Activated CD8-positive, alpha-beta memory T cell treated with anti-CD3 and anti-CD28 coated beads for 1 hour (primary cell): ENCODE measurements at places on chromosomes 16 and 17.

DNA sequence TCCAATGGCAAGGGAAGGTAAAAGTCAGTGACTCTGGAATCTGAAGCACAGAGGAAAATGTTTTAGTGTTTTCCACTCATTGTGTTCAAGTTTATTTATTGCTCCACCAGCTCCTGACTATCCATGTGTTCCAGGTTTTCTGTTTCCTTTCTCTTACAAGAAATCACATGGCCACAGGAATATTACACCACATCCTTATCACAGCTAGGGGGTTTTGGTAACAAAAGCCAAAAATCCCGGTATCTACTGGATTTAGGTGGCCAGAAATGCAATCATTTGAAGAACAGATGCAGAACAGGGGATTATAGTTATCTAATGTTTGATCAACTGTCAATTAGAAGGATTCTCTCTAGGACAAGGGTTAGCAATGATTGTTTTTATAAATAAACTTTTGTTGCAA lies 47.9 kb downstream of the STH start:
- DNase-seq, result no peak

DNA sequence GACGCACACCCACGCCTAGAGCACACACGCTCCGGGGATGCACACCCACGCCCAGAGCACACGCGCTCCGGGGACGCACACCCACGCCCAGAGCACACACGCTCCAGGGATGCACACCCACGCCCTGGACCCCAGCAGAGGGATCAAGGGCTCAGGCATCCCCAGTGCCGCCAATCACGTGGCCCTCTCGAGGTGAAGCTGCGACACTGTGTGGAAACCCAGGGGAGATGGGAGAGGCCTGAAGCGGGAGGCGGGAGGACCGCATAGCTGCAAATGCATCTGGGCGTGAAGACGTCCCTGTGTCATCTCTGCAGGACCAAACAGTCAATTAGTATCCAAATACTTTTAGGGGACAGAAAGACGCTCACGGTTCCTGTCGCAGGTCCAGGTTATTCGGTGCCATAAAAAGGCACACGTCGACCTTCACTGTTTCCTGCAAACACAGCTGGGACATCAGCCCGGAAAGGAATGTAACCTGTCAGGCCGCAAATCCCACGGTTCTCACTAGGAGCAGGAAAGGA lies 56.4 kb downstream of the TBC1D16 start:
- DNase-seq, result no peak

GRCh38 chr17:20066253-20066652 lies 57.1 kb downstream of the SPECC1 start:
- DNase-seq, result no peak

DNA sequence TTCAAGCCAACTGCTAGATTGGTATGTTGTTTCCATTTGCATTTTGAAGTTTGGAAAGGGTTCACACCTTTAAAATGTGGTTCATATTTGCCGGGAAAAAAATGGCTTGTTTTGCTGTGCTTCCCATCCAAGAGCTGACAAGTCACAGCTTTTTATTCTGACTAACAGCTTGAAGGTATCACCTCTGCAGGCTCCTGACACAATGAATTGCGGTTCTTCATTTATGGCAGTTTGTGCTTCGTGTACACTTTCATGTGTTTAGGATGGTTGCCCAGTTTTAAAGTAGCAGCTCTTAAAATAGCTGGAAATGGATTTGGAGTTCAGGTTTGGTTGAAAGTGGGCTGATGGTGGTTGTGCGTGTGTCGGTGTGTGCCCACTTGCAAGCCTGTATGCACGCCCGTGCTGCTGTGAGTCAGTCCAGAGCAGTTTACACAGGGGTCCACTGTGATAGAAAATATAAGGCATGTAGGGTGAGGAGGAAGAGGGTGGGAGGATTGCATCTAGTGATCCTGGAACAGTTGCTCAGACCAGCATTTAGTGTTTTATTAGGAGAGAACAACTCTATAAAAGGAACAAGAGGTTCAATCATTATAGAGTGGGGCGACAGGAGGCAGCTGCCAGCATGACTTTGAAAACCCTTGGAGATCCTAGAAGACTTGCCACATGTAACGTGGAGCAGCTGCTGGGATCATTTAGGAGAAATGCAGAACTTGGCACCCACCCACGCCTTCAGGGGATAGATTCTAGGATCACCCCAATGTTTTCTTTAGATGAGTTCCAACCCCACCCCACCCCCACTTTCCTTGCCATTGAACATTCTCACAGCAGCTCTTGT lies 108.0 kb upstream of the TBX2 start:
- DNase-seq, result no peak

GRCh38 chr17:14622615-14623101 lies 321.8 kb downstream of the HS3ST3B1 start:
- DNase-seq, result no peak

DNA sequence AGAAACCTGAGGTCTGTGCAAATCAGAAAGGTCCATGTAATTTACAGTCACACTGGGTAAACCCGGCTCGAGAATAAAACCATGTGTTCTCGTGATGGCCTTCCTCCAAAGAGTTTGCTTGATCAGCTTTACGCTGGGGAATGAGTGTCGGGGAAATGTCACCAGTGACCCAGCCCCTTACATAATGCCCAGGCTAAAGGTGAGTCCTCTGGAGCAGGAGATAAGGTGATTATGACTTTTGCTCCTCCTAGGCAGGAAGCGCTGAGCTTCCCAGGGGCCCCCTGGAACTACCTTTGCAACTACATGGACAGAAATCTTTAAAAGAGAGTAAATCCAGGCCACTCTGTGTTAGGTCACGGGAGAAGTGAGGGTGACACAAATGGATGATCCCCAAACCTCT lies 15.7 kb downstream of the SLC6A4 start:
- DNase-seq, result no peak

GRCh38 chr17:39599665-39600231 lies 8.0 kb downstream of the NEUROD2 start:
- DNase-seq, result no peak

DNA sequence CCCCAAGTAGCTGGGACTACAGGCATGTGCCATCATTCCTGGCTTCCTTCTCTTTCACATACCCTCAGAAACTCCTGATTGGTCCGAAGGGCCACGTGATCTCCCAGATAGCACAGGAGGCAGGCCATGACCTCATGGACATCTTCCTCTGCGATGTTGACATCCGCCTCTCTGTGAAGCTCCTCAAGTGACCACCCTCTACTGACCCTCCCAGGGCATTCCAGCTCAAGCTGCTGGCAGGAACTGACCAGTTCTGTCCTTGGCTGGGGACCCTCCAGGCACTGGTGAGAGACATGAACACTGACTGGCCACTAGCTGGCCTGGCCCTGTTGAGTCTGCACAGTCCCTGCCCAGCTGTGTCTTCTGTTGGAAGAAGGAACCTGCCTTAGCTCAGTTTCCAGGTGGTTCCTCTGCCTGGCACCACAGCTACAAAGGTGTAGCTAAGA lies 5.6 kb downstream of the ERAL1 start:
- no peak for DNase-seq

DNA sequence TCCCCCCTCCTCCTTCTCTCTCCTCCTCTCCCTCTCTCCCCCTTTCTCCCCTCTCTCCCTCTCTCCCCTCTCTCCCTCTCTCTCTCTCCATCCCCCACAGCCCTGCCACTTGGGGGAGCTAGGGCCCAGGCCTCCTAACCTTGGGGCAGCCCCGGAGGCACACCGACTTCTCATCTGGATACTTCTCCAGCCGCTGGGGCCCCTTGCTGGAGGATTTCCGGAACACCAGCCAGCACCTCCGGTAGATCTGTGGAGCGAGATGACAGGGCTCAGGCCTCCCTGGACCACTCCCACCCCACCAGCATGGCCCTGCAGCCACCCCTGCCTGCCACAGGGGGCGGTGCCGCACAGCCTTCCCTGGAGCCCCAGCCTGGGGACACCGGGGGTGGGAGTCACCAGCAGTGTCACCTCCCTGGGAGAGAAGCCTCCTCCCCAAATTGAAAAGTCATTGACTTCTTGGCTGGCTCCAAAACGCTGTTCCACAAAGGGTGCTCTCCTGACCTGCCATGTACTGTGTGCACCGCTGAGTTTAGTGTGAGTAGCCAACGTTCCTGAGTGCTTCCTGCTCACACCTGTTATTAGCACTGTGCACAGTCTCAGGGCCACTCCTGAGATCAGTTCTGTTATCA lies 10.5 kb downstream of the DOK4 start:
- peak; percentile 39 for DNase-seq

DNA sequence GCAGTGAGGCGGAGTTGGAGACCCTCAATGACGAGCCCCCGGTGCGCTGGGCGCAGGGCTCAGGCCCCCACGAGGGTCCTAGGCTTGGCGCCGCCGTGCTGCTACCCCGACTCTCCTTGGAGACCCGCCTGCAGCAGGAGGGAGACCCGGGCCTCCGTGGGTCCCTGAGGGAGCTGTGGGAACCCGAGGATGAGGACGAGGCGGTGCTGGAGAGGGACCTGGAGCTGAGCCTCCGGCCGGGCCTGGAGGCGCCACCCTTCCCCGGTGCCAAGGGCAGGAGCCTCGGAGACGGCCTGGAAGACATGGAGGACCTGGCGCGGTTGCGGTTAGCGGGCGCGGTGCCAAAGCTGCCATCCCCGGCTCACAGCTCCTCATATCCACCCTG lies 2.3 kb downstream of the MYO15B start:
- DNase-seq, result no peak

DNA sequence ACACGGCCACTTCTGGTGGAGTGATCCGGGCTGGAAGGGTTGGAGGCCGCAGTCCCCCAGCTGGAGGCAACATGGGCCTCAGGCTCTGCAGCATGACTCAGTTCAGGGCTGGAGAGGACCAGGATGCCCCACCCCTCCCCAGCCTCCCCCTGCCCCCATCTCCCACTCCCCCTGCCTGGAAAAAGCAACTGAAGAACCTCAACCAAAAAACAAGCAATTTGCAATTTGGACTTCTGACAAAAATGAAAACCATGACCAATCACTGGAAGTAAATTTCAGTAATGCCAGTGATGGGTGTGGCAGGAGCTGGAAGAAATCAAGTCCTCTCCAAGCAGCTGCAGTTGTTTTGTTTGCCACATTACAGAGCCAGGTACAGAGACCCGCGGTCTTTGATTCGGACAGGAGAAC lies 6.6 kb upstream of the MIF4GD start:
- DNase-seq, result no peak

DNA sequence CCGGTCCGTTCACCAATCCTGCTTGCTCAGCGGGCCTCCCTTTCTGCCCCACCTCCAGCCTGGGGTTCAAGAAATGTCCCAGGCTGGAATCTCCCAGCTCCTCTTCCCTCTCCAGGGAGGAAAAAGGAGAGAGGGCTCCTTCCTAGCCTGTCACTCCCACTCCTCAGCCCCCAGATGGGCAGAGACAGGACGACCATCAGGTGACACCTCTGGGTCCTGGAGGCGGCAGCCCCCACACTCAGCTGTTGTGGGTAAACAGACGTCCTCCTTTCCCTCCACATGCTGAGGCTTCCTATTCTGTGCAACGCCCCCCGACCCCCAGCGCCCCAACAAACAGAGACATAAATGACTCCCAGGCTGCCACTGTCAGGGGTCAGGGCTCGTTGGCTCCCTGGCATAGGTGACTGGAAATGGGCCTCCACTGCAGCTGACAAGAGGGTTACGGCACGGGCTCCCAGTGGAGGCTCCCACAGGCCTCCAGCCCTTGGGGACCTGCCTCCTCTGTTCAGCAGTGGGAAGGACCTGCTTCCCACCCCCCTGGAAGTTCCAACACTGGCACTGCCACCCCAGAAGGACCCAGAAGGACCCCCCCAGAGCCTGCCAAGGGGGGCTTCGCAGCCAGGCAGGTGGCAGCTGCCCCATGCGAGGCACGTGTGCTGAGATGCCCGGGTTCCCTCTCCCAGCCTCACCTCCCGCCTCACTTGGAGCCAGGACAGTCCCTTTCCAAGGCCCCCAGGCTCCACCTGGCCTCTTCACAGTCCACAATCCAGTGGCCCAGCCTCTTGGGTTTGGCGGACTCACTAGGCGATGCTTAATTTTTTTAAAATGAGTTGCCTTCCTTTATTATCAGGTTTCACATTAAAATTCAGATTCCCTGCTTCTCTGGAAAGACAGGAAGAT lies 232.3 kb downstream of the KATNIP start:
- DNase-seq, result no peak

DNA sequence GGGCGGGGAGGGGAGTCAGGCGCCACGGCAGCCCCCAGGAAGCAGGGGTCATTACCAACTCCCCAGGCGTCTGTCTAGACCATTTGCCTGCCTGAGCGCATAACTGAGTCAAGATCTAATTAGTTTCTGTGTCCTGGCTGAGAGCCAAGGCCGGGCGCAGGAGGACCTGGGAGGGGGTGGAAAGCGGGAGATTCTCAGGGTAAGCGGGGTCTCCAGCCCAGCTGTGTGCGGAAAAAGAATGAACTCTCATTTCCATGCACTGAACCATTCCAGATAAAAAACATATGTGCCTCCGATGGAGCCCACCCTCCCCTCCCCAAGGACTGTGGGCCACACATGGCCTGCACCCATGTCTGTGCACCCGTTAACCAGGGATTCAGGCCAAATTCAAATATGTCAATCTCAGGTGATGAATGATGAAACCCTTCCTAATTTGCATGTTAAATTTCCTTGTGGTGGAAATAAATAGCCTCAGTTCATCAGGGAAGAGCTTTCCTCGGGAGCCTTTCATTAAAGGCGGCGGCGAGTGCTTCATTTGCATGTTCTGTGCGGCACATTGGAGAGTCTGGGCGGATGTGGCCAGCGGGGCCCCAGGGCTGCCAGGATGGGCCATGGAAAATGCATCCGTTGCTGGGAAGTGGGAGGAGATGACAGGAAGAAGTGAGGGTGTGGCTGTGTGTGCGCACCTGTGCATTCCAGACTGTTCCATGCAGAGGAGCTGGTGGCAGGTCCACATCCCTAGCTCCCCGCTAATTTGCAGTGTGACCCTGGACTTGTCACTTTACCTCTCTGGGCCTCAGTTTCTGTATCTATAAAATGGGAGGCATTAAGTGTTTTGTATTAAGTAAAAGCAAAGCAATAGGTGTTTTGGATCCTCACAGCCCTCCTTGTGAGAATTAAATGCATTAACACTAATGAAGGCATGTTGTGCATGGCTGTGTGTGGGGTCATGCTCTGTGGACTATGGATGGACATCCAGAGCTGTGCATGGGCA lies 151.1 kb downstream of the SDK2 start:
- no peak for DNase-seq

DNA sequence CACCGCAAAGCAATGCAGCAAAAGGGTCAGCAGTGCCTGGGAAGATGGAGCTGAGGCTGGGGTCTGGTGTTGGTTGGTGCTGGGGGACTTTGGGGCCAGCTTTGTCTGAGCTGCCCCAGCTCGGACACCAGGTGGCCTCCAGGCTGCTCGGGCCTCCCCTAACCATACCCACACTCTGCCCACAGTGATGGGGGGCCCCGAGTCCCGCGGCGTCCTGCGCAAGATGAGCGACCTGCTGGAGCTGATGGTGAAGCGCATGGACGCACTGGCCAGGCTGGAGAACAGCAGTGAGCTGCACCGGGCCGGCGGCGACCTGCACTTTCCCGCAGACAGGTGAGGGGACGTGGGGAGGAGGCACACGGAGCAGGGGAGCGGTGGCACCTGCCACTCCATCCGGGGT lies 13.8 kb downstream of the MGAT5B start:
- no peak for DNase-seq

- no peak for DNase-seq
Measured at GRCh38 chr16:84047626-84048025, 5.0 kb upstream of the SLC38A8 start.
